GF-D8 (cell line): ENCODE measurements at places on chromosomes 16 and 17.

DNA sequence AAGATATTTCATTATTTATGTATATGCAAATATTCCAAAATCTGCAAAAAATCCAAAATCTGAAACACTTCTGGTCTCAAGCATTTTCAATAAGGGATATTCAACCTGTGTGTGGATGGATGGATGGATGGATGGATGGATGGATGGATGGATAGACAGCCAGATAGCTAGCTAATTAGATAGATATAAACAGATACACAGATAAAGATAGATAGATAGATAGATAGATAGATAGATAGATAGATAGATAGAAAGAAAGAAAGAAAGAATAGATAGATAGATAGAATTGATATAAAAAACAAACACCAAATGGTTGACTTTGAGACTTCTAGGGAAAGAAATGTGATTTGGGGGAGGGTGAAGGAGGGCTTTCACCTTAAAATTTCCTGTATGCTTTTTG is 115.1 kb upstream of the TOB1 start:
- no peak for DNase-seq

DNA sequence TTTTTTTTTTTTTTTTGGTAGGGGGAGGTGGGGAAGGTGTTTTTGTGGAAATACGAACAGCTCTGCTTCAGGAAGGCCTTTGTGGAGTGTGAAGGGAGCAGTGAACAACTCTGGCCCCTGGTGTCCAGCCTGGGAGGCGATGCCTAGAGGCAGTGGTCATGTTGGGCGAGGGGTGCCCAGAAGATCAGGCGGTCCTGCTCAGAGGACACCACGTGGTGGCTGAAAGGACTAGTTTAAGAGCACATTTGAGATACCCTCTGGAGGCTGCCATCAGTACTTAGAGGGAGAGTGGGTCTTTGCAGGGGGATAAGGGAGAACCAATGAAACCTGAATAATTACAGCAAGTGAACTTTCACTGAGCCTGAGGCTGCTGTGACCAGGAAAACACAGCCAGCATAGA is 40.1 kb upstream of the RHOT1 start:
- DNase-seq: no peak

GRCh38 chr17:81251709-81252301 is 12.7 kb downstream of the NDUFAF8 start:
- DNase-seq: no peak

GRCh38 chr16:47524007-47524405 is 62.9 kb downstream of the PHKB start:
- DNase-seq: no peak

DNA sequence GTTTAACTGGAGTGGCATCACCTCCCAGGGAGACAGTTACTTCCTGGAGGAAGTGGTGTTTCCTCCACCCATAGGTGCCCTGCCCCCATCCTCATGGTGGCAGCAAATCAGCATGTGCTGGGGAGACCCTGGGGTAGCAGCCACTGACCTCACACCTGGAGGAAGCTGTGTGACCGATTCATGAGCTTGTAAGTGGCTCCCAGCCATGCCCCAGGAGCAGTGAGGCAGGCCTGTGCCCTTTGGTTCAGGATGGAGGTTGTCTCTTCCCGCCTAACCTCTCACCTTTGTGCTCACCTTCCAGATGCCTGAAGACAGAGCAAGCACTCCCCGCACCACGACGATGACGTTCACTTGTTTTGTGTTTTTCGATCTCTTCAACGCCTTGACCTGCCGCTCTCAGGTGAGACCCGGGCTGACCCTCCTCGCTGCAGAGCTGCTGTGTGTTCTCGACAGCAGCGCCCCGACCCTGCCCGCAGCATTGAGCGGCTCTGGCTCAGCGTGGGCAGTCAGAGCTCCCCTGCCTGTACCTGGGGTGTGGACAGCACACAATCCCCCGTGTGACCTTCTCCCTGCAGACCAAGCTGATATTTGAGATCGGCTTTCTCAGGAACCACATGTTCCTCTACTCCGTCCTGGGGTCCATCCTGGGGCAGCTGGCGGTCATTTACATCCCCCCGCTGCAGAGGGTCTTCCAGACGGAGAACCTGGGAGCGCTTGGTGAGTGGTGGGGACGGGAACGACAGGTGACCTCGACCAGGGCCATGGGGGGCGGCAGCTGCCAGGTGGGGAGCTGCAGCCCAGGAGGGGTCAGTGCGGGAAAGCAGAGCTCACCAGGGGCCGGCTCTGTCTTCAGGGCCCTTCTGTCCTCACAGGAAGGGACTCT is 42.8 kb downstream of the MEAK7 start:
- DNase-seq: no peak

DNA sequence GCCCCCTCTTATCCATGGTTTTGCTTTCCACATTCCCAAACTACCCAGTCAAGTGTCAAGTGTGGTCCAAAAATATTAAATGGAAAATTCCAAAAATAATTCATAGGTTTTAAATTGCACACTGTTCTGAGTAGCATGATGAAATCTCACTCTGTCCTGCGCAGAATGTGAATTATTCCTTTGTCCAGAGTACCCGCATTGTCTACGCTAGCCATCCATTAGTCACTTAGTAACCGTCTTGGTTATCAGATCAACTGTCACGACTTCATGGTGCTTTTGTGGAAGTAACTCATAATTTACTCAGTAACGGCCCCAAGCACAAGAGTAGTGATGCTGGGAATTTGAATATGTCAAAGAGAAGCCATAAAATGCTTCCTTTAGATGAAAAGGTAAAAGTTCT is 94.9 kb downstream of the SLC39A11 start:
- DNase-seq: no peak

DNA sequence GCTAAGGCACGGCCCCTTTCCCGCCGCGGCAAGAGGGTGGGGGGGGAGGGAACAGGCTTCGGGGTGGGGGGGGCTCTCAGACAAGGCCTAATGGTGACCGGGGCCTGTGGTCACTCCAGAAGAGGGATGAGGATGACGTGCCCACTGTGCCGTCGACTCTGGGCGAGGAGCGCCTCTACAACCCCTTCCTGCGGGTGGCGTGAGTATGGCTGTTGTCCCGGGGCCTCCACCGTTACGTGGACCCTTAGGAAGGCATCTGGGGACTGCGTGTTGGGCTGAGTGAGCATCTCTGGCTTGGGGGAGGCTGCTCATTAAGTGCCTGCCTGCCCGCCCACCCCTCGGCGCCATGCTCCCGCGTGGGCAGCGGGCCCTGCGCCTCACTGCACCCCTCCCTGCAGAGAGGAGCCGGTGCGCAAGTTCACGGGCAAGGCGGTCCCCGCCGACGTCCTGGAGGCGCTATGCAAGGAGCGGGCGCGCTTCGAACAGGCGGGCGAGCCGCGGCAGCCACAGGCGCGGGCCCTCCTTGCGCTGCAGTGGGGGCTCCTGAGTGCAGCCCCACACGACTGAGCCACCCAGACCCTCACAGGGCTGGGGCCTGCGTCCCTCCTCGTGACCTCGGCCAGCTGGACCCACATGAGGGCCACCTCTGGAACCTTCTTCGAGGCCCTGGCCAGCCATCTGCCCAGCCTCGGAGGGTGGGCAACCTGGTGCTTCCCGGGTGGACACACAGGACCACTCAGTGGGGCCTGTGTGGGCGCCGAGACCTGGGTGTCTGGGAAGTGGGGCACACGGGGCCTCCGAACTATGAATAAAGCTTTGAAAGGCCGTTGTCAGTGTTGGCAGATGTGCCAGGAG is 2.2 kb downstream of the HAGHL start:
- DNase-seq: no peak

- no peak for DNase-seq
These were observed 5.8 kb downstream of the CBX8 start for GRCh38 chr17:79790805-79791734.

- DNase-seq: no peak
These were observed 8.5 kb upstream of the CES3 start for GRCh38 chr16:66952430-66953110.

DNA sequence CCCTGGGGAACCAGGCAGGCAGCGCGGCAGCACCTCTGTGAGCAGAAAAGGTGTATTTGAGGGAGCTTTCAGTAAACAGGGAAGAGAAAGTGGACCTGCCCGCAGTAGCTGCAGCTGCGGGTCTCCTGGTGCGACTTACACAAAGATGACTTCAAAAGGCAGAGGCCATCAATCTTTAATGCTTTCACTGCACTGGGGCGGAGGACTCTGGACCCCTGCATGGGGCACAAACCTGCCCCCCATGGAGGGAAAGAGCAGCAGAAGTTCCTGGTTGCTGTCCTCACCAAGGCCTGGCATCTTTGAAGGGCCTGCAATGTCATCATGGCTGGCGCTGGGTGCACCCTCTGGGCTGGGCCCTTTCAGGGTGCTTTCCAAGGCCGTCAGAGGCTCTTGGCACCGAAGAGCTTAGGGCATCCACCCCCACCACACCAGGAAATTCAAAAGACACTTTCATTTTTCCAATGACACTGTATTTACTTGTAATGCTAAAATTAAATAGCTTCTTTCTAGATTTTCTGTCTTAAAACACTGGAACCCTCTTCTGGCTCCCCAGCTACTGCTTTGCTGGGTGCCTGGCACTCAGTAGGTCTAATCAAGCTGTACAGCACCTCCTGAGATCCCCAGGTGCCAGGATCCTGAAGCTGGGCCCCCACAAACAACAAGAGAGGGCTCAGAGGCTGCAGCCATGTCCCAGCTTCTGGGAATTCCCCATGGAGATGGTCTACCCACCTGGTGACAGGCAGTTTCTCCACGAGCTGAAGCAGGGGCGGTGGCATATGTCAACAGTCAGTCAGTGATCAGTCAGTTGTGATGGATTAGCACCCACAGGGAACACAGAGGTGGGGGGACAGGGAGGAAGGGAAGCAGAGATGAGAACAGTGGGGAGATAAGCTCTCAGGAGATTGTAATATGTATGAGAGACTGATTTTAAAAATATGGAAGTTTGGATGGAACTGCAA is 2.1 kb upstream of the CACNG1 start:
- DNase-seq: no peak

GRCh38 chr17:82108038-82108437 is 10.0 kb upstream of the FASN start:
- DNase-seq: no peak

DNA sequence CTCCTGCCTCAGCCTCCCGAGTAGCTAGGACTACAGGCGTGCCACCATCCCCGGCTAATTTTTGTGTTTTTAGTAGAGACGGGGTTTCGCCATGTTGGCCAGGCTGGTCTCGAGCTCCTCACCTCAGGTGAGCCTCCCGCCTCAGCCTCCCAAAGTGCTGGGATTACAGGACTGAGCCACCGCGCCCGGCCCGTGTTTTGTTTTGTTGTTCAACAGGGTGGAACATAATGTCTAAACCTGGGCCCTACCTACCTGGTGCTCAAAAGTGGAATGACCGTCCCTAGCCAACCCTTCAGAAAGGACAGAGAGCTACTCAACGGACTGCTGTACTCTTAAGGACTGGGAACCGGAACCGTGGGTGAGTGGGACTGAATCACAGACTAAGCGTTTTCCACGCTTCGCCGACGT is 772 bp upstream of the KIF22 start:
- no peak for DNase-seq

- DNase-seq: peak; percentile 59
These were observed 1.5 kb upstream of the ALOXE3 start for GRCh38 chr17:8119581-8120519.

DNA sequence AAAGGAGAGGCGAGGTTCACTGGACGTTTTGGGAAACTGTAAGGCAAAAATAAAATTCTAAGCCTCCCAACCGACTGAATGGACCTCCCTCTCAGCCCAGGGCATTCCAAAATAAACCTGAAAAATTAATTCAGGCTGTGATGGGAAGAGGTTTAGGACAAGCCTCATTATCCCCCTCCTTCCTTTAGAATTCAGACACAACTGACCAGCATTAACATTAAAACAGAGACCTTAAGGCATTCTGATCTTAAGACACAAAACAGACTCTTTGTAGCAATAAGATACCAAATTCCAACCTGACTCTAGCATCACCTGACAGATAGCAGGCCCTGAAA is 298 bp upstream of the LDHD start:
- no peak for DNase-seq

DNA sequence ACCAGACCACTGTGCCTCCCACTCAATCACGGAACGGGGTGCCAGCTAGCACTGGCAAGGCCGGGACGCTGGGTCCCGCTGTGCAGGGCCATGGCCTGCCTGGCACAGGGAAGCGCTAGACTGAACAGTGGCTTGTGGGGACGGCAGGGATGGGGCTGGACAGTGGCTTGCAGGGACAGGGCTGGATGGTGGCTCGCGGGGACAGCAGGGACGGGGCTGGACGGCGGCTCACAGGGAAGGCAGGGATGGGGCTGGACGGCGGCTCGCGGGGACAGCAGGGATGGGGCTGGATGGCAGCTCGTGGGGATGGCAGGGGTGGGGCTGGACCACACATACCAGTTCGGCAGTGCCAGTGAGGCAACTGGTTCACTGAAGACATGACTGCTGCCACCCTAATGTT is 32.6 kb downstream of the LMF1 start:
- no peak for DNase-seq

GRCh38 chr17:50330151-50330775 is 15.7 kb upstream of the XYLT2 start:
- DNase-seq: no peak

GRCh38 chr16:82396509-82396908 is 226.5 kb upstream of the MPHOSPH6 start:
- DNase-seq: no peak

DNA sequence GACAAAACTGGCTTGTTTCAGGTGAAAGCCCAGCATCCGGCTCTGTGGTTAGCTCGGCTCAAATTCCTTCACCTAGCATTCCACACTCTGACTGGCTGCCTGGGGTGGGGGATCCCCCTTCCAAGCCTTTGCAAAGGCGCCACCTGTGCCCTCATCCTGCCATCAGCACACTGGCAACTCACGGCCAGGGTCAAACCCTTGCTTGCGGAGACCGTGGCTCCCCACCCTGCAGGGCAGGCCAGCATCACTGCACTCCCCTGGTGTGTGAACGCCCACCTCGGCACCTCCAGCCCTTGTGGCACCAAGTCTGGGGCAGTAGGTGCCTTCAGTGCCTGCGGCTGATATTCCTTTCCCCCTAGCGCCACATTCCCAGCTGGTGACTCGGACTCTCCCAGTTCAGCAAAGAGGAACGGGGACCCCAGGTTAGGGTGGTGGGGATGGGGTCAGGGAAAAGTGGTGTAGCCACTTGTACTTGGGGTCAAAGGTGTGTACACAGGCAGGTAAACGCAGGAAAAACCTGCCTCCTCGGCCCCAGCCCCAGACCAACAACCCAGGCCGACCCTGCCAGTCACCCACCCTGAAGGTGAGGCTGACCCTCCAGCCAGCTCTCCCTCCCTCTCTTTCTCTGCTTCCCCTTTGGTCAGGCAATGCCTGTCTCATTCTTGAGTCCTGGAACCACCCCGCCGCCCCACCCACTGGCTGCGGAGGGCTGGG is 1.1 kb downstream of the FLII start:
- no peak for DNase-seq

DNA sequence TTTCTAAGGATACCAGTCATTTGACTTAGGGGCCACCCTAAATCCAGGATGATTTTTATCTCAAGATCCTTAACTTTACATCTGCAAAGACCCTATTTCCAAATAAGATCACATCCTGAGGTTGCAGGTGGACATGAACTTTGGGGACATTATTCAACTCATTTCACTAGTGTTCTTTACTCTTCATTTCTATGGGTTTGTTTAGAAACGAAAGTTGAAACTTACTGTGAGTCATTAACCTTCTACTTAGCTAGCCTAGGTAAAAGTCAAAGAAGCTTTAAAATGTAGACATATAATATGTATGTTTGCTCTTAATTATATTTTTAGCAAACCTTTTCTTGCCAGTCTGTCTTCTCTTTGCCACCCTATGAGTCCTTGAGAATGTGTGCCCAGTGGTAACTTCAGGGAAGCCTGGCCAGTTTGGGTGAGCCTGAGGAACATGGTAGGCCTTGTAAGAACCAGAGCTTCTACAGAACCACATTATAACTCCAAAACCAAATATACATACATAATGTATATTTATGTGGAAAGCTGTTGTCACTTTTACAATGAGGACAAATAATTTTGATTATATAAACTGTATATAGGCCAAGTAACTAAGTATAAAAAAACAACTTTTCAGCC is 38.4 kb downstream of the BPTF start:
- DNase-seq: no peak
